Activated T-cell treated with anti-CD3 and anti-CD28 coated beads, Interleukin-2, amount 50 U/mL, for 72 hours (primary cell): ENCODE measurements at places on chromosomes 1 and 21. TPM values are rescaled to one million over a fixed set of nuclear protein-coding genes. Genes with fewer than 3 reads are reported as not detected.

- no peak for DNase-seq
Measured at GRCh38 chr1:243718893-243719292, 131.2 kb downstream of the AKT3 start.

GRCh38 chr1:151144474-151145303, 1.7 kb downstream of the SEMA6C start:
- no peak for DNase-seq

The GABPB2 gene
- 22.7 TPM for total RNA-seq

DNA sequence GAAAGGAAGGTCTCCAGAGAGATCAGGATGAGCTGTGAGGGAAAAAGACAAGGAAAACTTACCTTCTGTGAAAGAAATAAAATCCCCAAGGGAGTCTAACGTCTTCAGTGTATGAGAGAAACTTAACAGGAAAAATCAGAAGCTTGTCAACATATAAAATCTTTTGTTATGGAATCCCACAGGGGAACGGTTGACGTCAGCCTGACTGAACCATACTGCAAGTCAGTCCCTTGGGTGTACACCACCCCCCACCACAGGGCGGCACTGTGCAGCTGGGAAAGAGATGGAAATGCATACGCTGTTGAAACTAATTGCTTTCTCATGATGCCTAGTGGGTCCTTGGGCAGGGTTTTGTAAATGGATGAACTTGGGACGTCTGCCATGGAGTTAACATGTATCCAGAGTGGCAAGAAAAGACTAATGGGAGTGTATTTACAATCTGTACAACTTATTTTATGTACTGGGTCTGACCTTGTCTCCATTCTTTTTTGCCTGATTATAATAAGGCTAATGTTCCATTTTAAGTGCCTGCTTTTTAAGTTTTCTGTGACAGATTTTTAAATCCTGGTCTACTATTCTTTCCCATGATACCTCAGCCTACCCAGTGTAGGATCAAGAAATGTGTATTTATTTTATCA, 22.7 kb downstream of the UTP25 start:
- peak; percentile 30 for DNase-seq

DNA sequence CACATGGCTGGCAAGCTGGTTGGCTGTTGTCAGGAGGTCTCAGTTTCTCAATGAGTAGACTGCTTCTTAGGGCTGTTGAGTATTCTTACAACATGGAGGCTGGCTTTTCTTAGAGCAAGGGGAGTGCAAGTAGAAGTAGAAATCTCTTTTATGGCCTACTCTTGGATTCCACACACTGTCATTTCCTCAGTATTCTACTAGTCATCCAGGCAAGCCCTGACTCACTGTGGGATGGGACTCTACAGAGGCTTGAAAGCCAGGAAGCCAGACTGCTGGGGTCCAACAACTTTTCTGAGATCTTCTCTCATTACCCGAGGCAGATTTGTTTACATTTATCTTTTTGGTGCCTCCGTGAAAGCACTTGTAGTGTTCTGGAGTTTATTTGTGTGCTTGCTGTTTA, 196.2 kb upstream of the APP start:
- no peak for DNase-seq
